ENCODE measurements at places on chromosomes 5 and 9.

GRCh38 chr5:141326088-141326854, 4.0 kb upstream of the PCDHGA1 start:
- peak; percentile 30 for DNase-seq

DNA sequence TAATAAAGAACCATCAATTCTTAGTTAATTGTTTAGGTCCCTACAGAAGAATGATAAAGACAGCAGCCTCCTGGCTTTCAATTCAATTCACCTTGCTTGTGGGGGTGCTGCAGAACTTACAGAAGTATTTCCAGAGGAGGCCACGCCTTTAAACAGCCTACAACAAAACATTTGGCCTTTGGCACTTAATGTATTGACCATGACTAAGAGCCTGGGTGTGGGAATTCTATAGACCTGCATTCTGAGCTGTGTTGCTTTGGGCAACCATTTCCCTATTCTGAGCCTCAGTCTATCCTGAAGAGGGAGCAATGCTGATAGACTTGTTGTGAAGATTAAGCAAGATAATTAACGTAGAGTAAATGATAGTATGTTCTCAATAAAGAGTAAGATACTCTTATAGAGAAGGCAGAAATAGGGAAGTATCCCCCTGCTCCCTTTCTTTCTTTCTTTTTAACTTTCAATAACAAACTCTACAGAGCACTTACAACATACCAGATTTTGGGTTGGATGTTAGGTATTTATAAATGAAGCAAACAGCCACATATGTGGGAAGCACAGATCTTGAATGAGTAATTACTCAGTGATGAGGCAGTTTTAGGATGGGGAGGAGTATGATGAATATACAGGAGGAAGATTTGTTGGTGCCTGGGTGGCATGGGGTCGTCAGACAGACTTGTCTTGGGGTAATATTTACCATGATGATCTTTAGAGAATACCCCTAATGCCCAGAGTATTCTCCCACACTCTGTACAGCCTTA, 28.4 kb downstream of the PAPPA start:
- DNase-seq, result no peak

GRCh38 chr9:134342746-134343115, 16.5 kb downstream of the RXRA start:
- no peak for DNase-seq

DNA sequence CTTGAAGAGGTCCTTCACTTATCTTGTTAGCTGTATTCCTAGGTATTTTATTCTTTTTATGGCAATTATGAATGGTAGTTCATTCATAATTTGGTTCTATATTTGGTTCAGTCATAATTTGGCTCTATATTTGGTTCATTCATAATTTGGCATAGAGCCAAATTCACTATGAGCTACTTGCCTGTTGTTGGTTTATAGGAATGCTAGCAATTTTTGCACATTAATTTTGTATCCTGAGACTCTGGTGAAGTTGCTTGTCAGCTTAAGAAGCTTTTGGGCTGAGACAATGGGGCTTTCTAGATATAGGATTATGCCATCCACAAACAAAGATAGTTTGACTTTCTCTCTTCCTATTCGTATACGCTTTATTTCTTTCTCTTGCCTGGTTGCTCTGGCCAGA, 142.2 kb downstream of the PLCXD3 start:
- no peak for DNase-seq

GRCh38 chr9:4590430-4591122, 71.5 kb upstream of the PLPP6 start:
- DNase-seq, result no peak

DNA sequence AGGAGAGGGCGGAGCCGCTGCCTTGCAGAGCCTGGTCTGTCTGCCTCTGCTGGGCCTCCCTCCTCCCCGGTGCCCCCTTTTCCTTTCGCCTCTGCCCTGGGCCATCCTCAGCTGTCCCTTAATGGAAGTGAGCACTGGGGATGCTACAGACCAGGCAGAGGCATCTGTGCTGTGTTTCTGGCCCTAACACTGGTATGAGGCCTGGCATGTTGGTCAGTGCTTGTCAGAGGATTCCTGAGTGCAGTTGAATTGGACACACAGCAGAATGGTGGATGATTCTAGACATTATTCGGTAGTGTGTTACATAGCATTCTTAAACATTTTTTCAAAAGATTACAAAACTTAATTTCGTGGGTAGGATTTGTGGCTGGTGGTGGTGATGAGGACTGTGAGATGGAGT, 88.6 kb downstream of the EHMT1 start:
- no peak for DNase-seq

DNA sequence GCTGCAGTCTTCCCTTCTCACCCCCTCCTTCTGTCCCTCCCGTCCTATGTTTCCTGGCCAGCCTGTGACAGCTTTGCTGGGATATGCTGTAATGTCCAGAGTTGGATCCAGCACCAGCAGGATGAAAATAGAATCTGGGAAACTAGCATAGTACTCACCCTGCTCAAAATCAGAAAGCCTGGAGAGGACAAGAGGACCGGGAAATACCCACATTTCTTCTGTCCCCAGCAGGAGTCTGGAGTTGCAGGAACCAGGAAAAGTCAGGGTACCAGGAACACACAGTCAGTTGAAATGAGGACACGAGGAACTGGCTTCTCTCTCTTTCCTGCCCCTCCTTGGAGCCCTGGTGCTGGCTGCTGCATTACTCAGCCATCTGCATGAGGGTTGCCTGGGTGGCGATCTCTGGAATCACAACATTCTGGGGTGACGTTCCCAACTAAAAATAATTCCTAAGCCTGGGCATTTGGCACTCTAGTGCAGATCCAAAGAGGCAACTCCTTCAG, 59.6 kb upstream of the NFIL3 start:
- no peak for DNase-seq

GRCh38 chr9:111815285-111816070, 20.7 kb upstream of the SHOC1 start:
- DNase-seq, result no peak

DNA sequence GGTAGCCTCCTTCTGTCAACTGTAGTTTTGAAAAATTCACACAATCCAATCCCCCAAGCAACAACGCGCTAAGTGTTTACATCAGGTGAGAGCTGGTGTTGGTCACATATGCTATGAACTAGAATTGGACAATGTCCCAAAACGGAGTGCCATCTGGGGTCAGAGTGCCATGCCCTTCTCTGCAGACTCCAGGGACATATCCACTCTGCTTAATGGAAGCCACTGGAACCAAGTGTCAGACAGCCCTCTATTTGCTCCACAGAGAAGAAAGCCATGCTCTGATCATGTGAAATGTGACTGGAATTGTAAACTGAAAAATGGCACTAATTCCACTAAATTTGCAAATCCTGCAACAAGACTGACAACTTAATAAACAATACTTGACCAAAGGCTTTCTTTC, 12.2 kb downstream of the ABCA1 start:
- DNase-seq, result no peak

DNA sequence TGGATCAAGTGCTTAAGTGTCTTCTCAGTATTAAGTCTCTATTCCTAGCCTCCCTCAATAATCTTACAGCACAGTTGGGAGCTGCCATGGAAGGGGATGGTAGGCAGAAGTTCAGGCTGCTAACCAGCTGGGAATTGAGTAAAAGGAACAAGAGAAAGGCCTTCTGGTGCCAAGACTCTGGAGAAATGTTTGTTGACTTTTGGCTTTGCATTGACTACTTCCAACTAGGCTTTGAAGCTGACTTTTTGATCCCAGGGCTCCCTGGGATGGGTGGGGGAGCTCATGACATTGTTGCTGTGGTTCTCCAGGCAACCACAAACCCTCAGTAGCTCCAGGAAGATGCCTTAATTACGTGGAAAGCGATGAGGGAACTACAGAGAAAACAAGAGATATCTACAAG, 85.2 kb upstream of the HTR4 start:
- DNase-seq, result no peak

GRCh38 chr9:95528908-95529502, 12.2 kb upstream of the PTCH1 start:
- no peak for DNase-seq

DNA sequence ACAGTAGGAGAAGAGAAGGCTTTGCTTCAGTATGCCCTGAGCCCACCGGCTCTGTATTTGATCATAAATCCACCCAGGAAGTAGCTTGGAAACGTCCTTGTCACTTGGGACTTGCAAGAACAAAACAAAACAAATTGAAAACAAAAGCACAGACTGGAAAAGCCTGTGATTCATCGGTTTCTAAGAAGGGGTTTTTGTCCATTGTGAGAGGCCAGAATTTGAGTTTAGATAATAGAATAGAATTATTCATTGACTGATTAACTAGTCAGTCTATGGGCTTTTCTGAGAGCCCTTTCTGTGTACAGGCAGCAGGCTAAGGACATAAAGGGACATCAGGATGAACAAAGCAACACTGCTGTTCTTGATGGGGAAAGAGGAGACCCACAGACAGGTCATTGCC, 424.8 kb downstream of the IRX1 start:
- DNase-seq, result no peak

DNA sequence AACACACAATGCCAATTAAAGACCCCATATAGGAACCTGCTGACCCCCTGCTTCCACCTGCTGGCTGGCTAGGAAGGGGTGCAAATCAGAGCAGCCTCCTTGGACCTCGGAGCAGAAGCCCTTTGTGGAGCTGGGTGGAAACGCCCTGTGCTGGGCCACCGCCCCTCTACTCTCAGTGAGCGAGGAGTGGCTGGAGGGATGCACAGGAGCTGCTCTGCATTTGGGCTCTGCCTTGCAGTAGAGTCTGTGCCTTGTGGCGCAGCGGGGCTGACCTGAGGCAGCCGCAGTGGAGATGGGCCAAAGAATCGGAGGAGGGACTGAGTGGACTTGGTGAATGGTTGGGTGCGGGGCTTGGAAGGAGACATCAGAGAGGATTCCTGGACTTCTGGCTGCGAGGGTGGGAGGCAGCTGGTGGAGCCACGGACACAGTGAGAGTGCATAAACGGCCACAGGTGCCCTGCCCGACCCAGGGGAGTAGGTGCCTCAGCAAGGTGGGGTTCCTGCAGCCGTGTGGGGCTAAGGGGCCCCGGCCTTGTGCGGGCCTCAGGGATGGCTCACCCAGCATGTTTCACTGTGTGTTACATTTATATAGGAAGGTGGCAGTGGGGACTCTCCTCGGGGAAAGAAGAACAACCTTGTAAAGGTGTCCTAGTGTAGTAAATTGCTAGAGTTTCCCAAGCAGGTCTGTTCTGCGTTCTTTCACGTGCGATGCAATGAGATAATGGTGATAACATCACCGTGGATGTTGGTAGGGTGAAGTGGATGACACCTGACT, 14.1 kb upstream of the IRX4 start:
- DNase-seq, result no peak

- no peak for DNase-seq
Measured at GRCh38 chr5:91339063-91339705, 43.9 kb downstream of the ARRDC3 start.

- no peak for DNase-seq
Measured at GRCh38 chr5:978693-979092, 29.9 kb upstream of the NKD2 start.

GRCh38 chr9:74379718-74380117, 117.4 kb upstream of the RORB start:
- DNase-seq, result no peak

DNA sequence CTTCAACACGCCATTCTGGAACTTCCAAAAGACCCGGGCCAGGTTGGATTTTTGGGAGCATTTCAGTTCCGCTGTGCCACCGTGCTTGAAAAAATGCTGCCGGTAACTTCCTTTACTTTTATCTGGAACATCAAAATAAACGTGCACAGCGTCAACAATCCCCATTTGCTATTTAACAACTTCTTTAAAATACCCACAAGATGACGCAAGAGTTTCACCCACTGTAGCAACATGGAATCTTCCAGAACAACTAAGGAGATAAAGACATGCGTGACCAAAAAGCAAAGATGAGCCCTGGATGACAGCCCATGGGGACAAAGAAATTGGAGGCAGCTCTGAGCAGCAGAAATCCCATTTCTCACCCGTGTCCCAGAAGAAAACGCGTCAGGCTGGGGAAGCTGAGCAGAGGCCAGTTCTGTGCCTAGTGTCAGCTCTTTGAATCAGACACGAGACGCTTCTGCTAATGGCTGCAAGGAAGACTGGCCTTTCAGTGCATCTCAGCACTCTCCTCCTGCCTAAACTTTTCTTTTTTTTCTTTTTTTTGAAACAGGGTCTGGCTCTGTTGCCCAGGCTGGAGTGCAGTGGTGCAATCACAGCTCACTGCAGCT, 61.3 kb downstream of the SECISBP2 start:
- DNase-seq, result peak; percentile 67

GRCh38 chr5:158056130-158056825, 197.3 kb upstream of the CLINT1 start:
- DNase-seq, result no peak

DNA sequence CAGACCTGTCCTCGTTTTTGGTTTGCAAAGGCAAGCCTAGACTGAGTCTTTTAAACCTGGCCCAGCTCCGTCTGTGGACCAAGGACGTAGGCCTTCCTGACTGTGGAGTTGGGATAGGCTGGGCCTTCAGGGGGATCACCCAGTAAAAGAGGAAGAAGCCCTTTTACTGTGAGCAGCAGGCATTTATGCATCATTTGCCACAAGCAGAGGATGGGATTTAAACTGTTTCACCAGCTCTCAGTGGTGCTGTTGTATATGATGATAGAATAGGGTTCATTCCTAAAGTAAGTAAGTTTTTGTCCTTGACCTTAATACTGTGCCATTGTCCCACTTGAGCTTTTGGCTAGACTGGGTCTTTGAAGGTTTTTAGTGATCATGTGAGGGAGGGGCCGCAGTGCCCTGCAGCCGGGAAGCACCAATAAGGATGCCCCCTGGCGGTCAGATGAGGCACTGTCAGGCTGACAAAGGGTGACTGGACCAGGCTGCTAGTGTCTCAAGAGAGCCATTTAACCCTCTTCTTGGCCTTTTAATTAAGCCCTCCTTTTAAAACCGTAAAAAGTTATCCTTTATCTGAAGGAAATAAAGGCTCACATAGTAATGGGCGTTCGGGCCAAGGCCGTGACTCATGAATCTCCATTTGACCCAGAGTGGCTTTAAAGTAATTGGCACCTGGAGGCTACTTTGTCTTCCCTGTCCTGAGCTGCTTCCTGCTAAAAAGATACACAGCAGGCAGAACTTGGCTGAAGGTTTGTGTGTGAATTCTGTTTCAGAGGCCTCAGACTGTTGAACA, 74.0 kb downstream of the UBAP1 start:
- DNase-seq, result peak; percentile 51

- peak; percentile 15 for DNase-seq
Measured at GRCh38 chr5:66436721-66437120, 159.5 kb upstream of the MAST4 start.

DNA sequence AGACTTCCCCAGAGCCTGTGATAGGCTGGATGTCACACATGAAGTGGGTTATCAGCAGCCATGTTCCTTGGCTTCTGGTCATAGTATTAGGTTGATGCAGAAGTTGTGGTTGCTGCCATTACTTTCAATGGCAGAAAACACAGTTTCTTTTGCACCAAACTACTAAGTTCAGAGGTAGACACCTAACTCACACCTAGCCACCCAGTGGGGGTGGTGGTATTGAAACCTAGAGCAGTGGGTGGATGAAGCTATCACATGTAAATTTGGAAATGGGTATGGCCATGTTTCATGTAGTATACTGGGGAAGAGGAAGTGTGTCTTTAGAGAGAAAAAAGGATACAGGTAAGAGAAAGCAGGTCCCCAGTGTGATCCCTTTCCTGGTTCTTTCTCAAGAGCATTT, 347.9 kb upstream of the SEMA6A start:
- DNase-seq, result no peak

- DNase-seq, result no peak
Measured at GRCh38 chr9:95037789-95038521, 279.6 kb downstream of the FANCC start.

GRCh38 chr9:38062498-38063362, 6.3 kb downstream of the SHB start:
- DNase-seq, result no peak

- DNase-seq, result no peak
Measured at GRCh38 chr5:114435885-114436299, 74.0 kb downstream of the KCNN2 start.

GRCh38 chr5:80346055-80346454, 26.3 kb downstream of the SPZ1 start:
- DNase-seq, result peak; percentile 62

GRCh38 chr5:96933764-96934707, 1.8 kb upstream of the LNPEP start:
- no peak for DNase-seq

Data from inflammatory macrophage (primary cell).